Urothelium cell line (cell line): ENCODE measurements at places on chromosomes 6 and 20.

GRCh38 chr6:161422710-161423680, 149.1 kb upstream of the AGPAT4 start:
- DNase-seq, result no peak

DNA sequence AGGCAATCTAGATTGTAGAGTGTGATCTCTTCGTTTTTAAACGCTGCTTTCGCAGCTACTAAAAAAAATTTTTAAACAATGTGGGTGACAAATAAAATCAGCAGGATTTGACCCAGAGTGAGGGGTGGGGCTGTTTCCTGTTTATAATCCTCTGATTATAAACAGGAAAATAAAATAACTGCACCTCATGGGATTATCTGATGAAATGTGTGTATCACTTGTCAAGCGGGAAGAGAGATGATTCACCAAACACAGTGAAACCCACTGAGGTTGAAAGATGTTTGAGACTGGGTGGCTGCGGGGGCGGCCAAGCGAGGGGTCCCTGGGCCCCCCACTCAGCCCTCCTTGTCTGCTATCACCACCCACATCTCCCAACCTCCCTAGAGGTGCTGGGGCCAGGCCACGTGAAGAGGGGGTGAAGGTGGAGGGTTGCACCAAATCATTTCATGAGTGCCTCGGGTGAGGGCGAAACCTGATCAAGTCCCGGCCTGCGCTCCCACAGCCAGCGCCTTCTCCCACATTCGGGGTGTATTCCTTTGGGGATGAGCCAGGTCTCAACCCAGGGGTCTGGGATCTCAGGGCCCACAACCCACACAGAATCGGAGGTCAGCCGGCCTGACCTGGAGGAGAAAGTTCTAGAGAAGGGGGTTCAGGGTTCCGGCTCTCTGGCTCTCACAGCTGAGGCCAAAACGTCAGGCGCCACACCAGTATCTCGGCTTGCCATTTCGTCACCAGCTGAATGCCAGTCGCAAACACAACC, 212.5 kb downstream of the BMP7 start:
- DNase-seq, result no peak

DNA sequence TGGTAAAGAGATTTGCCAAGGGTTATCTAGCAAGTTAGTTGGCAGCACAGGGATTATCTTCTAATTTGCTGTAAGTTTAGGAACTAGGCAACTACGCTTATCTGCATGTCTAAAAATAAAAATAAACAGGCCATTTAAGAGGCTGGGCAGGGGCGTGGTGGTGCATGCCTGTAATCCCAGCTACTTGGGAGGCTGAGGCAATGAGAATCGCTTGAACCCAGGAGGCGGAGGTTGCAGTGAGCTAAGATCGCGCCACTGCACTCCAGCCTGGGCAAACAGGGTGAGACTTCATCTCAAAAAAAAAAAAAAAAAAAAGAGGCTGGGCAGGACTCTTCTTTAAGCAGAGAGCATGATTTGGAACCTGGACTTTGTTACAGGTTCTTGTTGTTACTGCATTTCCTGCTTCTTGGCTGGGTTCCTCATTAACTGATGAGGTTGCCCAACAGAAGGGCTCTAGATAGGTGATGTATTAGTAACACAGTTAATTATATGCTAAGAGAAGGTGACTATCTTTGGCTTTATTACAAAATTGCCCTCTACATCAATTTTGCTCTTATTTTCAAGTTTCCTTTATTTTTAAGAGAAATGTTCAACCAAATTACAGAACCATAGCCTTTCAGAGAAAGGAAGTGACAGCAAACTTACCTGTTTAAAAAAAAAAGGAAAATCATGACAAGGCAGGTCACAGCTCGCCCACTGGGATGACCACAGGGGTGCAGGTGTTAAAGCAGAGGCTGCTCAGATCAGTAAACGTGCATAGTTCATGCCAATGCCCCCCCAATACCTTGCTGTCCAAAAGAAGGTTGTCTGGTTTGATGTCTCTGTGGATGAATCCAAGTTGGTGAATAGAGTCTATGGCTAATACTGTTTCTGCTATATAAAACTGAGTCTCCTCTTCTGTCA, 32.5 kb downstream of the STK38 start:
- DNase-seq, result no peak

GRCh38 chr6:140766999-140767398, 1365.7 kb upstream of the GJE1 start:
- DNase-seq, result no peak

- no peak for DNase-seq
Observed at GRCh38 chr6:74879976-74880375, 325.9 kb downstream of the COL12A1 start.

GRCh38 chr20:39259010-39259803, 297.1 kb downstream of the DHX35 start:
- no peak for DNase-seq

DNA sequence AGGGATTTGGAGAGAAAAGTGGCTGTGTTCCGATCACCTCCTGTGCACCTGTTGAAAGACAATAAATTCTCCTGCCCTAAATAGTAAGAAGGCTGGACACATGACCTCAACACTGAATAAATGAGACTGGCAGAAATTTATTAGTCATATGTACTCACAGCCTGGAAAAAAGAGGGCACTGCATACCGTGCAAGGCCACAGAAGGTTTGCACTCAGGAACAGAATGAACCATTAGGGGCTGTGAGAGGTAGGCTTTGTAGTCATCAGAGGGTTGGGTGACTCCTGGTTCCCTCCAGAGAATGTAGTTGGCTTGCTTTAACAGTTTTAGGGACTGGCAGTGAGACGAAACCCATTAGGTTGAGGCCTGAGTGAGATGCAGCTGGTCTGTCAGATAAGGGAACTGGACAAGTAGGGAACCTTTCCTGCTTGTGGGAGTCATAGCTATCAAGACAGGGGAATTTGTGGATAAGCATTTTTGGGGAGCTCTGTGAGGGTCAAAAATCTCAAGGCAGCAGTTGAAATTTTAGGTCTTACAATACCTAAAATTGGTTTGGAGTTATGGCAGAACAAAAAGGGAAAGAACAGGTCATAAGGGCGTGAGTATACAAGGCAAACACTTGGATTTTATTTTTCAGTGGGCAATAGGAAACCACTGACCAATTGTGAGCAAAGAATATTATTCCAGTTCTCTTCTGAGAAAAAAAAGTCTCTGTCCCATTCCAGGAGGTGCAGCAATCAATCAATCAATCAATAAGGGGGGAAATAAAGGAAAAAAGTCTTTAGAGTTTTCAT, 67.9 kb upstream of the BTN3A2 start:
- DNase-seq, result no peak

DNA sequence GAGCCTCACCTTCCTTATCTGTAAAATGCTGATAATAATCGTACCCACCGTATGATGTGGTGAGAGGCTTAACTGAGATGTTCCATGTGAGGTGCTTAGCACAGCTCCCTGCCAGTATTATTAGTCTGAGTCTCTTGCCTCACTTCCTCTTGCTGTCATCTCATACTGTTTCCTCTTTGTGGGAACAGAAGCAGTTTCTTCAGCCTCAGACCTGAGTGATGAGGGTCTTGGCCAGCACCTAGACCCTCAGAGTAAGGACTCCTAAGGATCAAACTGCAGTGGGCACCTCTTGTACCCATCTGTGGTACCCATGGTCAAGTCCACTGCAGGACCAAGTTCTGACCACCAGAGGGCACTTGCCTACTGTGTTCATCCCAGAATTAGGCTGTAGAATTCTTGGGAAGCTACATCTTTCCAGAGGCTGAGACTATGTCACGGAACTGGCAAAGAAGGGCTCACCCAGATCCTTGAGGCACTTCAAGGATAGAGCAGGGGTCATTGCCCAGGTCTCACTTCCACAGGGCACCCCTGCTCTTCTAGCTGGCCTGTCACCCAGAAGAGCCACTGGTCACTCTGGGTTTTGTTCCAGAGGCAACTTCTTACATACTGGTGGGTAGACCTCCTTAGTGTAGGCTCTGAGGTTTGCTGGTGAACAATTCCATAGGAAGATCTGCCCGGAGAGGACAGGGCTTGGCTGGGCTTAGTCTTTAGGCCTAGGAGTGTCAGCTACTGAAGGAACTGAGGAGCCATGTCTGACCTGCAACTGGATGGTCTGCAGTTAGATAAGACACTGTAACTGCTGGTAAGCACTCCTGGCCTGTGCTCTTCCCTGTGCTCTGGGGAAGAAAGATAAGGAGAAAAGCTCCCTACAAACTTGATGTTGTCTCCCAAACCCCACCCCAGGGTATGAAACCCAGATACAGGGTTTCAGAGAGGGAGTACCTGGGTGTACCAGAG, 20.6 kb upstream of the SGK2 start:
- peak; percentile 73 for DNase-seq

- DNase-seq, result no peak
Observed at GRCh38 chr6:11650711-11651110, 113.2 kb downstream of the TMEM170B start.

- DNase-seq, result no peak
Observed at GRCh38 chr20:15099130-15099529, 761.7 kb upstream of the FLRT3 start.

- DNase-seq, result no peak
Observed at GRCh38 chr6:78340755-78341154, 526.6 kb upstream of the IRAK1BP1 start.
